Right cardiac atrium (tissue), 5 donors: ENCODE measurements at places on chromosomes 6 and 20.
A peak's percentile ranks its signal among the peaks of the same experiment; 100 is the strongest.

DNA sequence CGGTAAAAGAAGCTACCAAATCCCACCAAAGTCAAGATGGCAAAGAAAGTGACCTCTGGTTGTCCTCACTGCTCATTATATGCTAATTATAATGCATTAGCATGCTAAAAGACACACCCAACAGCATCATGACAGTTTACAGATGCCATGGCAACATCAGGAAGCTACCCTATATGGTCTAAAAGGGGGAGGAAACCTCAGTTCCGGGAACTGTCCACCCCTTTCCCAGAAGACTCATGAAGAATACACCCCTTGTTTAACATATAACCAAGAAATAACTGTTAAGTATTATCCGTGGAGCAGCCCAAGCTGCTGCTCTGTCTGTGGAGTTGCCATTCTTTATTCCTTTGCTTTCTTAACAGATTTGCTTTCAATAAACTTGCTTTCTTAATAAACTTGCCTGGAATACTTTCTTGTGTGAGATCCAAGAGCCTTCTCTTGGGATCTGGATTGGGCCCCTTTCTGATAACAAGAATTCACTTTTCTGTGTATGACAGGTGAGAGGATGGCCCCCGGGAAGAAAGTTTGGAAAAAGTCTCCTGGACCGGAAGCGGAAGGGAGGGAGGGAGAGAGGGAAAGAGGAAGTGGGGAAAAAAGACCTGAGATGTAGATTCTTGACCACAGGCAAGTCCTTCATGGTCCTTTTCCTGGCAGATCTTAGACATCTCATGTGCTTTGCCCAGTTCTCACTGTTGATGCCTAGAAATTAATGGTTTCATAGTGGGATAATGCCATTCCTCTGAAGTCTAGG, 146.7 kb upstream of the ID4 start:
- DNase-seq, result no peak

GRCh38 chr6:158060455-158061360, 79.0 kb downstream of the SYNJ2 start:
- DNase-seq, result peak; percentile 92

- DNase-seq, result peak; percentile 42
These were observed 87.1 kb downstream of the ERMARD start for GRCh38 chr6:169838346-169839028.

- DNase-seq, result no peak
These were observed 2.4 kb upstream of the SYCP2L start for GRCh38 chr6:10884245-10884972.

DNA sequence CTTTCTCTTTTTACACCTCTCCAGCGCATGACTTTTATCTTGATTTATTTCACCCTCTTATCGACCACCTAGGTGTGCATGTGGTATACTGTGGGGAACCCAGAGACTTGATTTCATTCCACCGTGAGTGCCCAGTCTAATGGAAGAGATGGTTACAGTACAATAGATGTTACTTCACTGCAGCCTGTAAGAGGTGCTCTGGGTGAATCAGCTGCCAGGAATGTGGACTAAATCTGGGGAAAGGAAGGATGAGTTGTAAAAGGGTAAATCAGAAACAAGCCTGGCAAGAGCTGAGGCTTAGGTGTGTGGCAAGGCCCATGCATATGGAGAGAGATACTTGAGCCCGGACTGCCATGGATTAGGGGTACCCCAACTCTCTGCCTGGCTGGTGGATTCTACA, 7.4 kb downstream of the STK35 start:
- no peak for DNase-seq

GRCh38 chr6:147585256-147585655, 76.8 kb downstream of the SAMD5 start:
- DNase-seq, result no peak

DNA sequence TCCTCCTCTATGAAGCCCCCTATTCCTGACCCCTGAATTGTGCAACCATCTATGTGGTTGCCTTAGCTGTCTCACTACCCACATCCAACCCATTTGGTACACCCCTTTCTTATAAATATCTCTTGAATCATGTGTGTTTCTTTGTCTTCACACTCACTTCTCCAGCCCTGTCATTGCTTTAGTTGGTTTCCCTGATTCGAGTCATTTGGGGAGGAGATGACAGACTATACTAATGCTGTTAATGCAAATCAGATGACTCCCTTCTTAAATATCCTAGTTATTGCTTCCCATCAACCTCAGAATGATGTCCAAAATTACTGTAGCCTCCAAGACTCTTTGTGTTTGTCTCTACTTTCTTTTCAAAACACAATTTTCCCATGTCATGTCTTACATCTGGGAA, 23.0 kb downstream of the SLC35D3 start:
- no peak for DNase-seq

DNA sequence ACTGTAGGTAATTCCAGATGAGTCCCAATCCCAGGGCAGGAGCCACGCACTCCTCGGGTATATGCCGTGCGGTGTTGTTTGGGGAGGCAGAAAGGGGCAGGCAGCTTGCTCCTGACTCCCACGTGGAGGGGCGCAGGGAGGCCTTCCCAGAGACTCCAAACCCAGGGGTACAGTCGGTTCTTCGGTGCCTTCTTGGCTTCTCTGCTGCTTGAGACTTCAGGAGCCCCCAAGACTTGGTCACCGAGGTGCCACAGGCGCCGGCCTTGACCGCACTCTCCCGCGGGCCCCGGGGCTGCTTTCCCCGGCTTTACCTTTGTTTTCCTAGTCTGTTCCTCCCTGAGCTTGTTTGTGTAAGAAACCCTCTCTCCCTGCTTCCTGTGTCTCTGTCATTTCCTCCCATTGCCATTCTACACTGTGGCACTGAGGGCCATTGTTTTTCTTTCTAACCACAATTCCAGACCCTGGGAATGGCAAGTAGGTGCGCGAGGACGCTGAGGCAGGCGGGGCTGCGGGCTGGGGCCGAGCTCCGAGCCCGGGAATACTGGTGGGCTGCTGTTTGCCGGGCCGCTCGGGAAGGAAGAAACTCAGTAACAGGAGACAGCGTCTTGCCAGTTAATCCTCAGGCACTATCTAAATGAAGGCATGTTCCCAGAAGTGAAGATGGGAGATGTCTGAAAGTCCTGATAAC, 215.6 kb upstream of the HEY2 start:
- no peak for DNase-seq
